ENCODE measurements at places on chromosomes 7 and 10.

GRCh38 chr7:23100697-23101096 is 4.9 kb upstream of the KLHL7 start:
- no peak for DNase-seq

DNA sequence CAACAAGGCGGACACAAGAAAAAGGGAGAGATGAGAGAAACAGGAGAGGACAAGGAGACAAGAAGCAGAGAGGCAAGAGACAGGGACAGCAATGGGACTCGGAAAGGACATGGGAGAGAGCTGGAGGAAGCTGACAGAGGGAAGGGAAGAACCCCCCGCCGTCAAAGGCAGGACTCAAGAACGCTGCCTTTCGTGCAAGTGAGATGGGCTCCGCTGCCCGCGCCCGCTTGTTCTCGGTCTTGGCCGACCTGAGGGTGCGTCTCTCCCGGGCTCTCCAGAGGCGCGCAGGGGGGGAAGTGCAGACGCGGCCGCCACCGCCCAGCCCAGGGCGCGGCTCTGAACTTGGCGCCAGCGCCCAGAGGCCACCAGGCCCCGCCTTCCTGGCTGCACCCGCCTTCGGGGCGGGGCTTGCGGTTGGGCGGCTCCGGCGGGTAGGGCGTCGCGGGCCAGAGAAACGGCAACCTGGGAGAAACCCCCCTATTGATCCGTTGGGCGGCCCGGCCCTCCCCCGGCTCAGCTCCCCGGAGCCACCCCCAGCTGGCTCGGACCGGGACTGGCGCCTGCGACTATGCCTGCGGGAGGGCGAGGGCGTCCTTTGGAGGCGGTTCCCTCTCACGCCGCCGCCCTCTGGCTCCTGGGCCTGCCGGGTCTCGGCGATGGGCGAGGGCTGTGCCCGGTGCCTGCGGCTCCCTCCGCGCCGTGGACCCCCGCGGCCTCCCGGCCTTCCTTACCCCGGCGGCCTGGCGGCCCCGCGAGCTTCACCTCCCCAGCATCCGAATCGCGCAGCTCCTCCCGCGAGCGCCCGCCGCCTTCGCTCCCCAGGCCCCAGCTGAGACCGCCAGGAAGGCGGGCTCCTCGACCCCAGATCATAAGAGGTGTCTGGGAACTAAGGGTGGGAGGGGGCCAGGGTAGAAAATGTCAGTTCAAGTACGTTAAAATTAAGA is 2.2 kb upstream of the ANTXRL start:
- DNase-seq = peak; percentile 84

DNA sequence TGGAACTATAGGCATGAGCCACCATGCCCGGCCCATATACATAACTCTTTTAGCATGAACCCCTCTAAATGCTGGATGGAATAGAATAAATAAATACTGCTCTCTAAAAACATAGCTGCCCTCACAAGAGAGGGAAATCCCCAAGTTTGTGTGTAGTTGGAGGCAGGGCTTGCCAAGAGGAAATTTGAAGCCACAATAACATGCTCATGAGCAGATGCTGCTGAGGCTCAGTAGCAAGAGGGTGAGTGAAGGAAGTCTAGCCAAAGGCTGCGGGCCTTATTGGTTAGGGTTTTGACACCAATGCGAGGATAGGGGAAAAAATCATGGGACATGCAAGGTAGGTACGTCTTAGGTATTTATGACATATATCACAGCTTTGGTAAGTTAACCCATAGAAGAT is 17.3 kb downstream of the TPK1 start:
- peak; percentile 26 for DNase-seq

- no peak for DNase-seq
These were observed 105.5 kb downstream of the HGF start for GRCh38 chr7:81664304-81664703.

- DNase-seq = no peak
These were observed 2.1 kb downstream of the CASP7 start for GRCh38 chr10:113681533-113682470.

- DNase-seq = no peak
These were observed 114.5 kb upstream of the PRKCQ start for GRCh38 chr10:6694447-6695140.

GRCh38 chr7:127380479-127380878 is 12.0 kb downstream of the ZNF800 start:
- DNase-seq = no peak

GRCh38 chr7:107924841-107925504 is 34.0 kb downstream of the DLD start:
- DNase-seq = no peak

DNA sequence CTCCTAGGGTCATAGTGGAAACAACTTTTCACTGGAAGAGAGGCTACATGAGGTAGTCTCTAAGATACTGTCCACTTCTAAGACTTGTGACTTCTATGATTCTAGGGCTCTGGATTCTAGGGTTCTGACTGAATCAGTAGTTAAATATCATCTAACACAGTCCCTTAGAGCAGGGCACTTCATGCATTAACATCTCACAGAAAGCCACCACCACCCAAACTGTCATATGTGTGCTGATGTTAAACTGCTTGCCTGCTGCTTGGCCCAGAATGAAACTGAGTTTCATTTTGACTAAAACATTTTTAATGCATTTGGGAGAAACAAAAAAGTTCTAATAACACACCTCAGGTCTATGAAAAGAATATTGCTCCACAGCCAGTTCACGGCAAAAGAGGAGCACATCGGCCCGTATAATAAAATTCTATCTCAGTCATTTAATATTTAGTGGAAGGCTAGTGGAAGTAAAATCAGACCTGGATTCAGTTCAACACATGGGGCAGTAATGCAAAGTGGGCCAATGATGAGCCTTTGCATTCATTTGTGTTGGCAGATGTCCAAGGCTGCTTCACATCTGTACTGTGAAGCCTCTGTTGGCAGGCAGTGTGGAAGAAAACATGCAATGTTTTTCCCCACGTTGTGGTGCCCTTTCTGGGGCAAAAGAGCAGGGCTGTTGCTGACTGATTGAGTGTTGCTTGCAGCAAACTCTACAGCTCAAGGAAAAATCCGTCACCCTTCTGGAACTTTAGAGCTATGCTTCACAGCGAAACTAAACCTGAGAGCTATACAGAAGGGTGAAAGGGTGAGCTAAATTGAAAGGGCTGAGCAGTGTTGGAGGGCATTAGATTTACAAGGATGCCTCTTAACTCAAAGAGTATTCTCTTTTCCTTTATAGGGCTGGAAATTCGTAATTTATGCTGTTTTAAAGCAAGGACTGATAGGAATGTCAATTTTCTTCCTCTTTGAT is 33.5 kb upstream of the AUTS2 start:
- no peak for DNase-seq

DNA sequence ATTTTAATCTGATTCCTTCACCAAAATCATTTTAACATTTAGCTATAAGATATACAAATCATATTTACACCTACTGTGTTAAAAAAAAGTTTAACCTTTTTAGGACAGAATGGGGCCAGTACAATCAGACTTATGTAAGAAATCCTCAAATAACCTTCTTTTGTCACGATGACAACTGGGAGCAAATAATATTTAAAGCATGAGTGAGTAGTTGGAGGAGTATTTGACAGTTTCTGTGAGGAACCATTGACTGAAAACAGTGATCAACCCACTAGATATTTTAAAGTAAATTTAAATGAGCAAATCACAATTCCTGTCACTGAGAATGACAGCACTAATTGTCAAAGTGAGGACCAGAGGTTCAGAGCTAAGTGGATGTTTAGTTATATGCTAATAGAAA is 289.1 kb downstream of the CNTNAP2 start:
- DNase-seq = no peak

GRCh38 chr10:73644015-73644743 is 2.9 kb upstream of the MYOZ1 start:
- peak; percentile 45 for DNase-seq

- no peak for DNase-seq
These were observed 45.8 kb downstream of the ALDH18A1 start for GRCh38 chr10:95610727-95611126.

DNA sequence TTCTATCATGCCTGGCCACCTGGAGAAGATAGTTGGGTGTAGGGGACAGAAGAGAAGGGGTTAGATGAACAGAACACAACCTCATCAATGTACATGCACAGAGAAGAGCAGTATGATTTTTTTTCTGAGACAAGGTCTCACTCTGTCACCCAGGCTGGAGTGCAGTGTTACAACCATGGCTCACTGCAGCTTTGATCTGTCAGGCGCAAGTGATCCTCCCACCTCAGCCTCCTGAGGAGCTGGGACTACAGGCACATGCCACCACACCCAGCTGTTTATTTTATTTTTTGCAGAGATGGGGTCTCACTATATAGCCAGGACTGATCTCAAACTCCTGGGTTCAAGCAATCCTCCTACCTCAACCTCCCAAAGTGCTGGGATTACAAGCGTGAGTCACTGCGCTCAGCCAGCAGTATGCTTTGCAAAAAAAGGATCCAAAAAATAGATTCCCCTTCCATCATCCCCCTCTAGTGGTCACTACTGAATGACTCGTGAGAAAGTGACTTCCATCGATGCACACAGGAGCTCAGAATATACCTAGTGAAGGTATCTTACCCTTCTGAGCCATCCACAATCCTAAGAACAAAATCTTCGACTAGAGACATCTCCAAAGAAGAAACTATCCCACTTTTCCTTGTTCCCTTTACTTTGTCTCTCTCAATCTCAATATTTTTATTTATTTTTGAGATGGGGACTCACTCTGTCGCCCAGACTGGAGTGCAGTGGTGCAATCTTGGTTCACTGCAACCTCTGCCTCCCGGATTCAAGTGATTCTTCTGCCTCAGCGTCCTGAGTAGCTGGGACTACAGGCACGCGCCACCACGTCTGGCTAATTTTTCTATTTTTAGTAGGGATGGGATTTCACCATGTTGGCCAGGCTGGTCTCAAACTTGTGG is 21.0 kb downstream of the ZCWPW1 start:
- peak; percentile 28 for DNase-seq

- DNase-seq = peak; percentile 45
These were observed 1.2 kb downstream of the MARCHF5 start for GRCh38 chr10:92291921-92292845.

DNA sequence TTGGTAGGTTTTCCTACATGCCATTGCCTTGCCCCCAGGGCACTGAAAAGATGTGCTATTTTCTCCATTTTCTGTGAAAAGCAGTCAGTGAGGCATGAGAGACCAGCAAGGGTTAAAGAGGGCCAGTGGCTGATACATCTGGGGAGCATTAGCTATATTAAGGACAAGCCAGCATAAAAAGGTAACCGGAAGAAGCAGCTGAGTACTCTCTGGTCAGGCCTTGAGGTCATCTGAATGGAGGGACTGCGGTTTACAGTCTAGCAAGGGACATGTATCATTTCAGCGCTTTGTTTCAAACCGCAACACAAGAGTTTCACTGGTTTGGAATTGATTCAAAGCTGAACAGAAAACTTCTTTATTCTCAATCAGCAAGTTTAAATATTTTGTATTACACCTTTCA is 120.4 kb downstream of the EPDR1 start:
- no peak for DNase-seq

DNA sequence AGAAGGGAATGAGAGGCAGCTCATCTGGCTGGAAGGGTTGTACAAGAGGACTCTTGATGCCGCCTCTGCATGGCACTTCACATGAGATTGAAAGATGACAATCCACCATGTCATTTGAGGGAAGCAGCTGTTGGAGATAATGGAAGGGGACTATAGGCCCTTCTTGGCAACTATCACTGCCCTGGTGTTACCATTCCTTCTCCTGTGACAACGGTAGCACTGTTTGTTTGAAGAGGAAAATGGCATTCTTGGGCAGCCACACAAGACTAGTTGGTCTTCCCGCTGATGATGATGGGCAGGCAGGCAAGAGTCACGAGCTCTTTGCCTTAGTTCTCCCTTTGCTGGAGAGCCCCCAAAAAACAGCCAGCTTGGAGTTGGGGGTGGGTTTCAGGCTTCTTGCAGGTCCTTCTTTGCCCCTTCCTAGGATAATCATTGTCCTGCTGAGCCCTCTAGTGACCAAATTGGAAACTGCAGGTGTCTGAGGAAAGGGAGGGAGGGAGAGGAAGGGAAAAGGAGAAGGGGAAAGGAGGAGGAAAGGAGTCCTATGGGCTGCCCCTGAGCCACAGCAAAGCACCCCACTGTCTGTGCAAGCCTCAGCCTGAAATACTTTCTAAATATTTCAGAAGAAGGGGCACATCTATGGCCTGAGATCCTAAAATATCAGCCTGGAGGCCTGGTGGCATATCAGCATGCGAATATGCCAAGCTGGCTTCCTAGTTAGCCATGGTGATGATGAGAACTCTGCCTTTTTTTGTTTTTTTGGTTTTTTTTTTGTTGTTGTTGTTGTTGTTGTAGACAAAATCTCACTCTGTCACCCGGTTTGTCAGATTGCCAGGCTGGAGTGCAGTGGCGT is 165.6 kb upstream of the KMT2E start:
- DNase-seq = peak; percentile 36

GRCh38 chr7:47008461-47008860 is 573.5 kb downstream of the TNS3 start:
- DNase-seq = no peak

- peak; percentile 35 for DNase-seq
These were observed 623 bp downstream of the INPP5A start for GRCh38 chr10:132538031-132538789.

DNA sequence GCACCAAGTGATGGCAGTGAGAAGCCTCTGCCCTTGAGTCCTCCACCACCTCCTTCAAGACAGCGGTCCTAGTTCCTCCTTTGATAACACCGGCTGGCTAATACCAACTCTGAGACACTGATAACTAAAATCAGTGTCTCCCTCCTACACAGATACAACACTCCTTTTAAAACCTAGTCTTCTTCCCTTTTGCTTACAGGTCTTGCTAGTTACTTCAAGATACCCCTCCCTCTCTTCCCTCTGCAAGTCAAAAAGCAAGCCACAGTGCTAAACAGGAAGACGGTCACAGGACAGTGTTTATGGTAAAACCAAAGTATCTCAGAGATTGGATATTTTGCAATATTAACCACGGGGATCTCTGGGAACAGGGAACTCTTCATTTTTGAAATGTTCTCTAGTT is 4.6 kb downstream of the AKR1B1 start:
- DNase-seq = no peak

Data from activated T-cell treated with anti-CD3 and anti-CD28 coated beads, Interleukin-2, amount 50 U/mL, for 1 hour (primary cell).